ENCODE measurements at places on chromosomes 2 and 18. TPM values are rescaled to one million over a fixed set of nuclear protein-coding genes. Genes with fewer than 3 reads are reported as not detected.

DNA sequence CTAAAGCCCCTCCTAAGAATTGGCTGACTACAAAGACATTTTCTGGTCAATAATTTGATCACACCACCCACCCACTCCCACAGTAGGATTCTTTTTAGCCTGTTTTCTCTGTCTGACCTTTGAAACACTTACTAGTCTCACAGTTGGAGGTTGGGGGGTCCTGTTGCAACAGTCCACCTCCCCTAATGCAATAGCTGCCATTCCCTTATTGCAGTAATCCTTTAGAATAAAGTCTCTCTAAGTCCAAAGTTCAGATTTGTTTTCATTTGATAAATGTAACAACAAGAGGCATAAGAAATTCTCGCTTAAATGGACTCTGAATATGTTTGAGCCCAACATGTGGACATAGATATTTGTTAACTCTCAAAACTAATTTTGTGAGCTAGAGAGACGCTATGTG is 1326.8 kb upstream of the TMEFF2 start:
- DNase-seq, result no peak

GRCh38 chr2:168545439-168546082 is 89.5 kb downstream of the CERS6 start:
- DNase-seq, result no peak

DNA sequence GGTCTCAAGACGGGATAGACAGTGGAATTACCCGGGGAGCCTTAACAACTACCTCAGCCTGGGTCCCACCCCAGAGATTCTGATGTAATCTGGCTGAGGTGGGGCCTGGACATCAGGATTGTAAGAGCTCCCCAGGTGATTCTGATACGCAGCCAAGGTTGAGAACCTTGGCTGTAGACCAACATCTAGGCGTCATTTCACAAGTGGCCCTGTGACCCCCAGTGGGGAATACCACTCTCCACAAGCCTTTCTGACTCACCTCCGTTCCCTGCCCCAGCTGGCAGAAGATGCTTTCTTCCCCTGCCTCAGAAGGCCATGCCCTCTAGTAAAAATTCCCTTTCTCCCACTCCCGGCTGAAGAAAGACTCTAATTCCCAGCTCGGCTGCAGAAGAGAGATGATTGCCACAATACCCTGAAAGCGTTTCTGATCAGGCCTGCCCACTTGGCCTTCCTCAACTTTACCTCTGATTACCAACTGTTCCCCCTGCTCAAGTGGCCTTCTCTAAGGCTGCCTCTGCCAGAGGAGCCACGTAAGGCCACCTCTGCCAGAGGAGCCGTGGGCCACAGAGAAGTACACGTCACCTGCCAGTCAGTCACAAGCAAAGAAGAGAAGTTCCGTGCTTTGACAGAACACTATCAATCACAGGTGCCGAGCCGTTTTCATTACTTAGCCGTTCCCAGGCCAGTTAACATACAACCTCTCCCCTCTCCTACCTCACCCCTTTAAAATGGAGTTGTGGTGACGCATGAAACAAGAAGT is 116.8 kb upstream of the PKDCC start:
- DNase-seq, result no peak

RBM44 gene
- 0.61 TPM for total RNA-seq

DNA sequence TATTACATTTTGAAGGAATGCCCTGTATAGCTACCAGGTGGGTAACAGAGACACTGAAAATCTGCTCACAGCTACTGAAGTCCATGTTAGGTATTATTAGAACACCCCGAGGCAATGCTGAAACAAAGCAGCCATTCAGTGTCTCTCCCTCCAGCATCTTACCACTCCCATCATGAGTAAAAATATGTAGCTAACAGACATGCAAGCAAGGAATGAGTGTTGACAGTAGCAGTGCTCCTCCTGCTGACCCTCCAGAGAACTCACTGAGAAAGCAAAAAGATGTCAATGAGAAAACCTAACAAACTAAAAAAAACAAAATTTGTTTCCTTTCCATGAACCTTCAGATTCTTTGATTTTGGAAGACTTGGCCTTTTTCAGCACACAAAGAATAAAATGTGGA is 393.9 kb downstream of the LRRTM1 start:
- DNase-seq, result no peak

TCF23 gene
- not detected for total RNA-seq

- no peak for DNase-seq
These were observed 54.2 kb downstream of the IMPA2 start for GRCh38 chr18:12035481-12035880.

- DNase-seq, result no peak
These were observed 2.5 kb downstream of the CRIM1 start for GRCh38 chr2:36357847-36358659.

Data from CD4-positive, alpha-beta memory T cell (primary cell).